ENCODE measurements at places on chromosomes 6 and 20.
A peak's percentile ranks its signal among the peaks of the same experiment; 100 is the strongest.

DNA sequence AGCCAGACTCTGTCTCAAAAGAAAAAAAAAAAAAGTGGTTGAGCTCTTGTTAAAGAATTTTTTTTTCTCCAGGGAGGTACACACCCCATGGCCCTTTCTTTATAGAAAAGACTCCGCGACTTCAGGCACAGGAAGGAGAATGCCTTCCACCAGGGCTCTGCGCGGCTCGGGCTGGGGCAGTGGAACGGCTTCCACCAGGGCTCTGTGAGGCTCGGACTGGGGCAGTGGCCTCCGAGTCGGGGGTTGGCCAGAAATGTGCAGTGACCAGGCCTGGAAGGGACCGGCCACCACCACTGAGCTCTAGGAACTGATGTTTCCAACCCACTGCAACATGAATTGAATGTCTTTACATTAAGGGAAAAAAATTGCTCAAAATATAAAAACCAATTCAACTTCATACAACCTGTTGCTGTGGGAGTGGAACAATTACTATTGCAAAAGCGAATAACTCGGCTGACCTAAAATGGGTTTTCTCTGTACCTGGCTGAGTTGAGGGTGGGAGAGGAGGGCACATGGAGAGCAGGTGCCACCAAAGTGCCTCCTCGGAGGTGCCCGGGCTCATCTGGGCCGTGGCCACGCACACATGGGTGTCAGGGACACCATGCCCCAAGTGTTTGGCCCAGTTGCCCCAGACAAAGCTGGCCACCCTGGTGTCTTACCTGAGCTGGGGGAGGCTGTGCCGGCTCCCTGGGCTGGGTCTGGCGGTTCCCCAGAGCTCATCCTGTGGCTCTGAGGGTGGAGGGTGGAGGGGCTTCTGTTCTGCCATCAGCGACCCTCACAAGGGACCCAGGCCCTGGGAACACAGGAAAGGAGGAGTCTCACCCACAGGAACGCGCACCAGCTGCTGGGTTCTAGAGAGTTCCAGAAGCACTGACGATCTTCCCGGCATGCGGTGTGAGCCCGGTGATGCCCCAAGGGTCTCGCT lies 29.3 kb downstream of the SLC2A4RG start:
- no peak for DNase-seq

DNA sequence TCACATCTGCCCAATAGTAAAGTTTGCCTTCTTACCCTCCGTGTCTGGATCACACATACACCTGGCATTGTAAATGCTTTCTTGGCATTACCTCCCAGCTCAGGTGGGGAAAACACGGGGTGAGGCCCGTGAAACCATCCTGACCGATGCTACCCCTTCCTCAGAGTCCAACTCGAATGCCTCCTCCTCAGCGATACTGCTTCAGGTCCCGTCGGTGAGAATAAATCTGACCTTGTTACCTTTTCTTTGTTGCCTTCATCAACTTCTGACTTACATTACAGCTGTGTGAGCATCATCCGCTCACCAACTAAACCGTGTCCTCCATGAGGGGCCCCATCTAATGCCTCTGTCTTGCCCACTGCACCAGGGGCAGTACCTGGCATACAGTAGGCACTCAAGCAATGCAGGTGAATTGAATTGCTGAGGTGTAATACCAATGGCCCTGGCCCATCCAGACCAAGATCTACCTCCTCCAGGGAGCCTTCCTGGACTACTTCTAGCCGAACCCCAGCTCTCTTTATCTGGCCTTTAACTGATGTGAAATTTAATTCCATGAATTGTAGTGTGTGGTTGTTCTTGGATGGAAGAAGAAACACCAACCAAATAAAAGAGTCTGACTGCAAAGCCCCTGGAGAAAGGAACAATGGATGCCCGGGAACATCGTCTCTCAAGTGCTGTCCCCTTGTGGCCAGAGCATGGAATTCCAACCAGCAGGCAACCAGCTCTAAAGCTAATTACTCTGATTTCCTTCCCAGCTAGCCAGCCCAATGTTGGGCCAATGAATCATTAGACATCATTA lies 141.5 kb downstream of the ANKRD60 start:
- DNase-seq, result peak; percentile 30

- no peak for DNase-seq
Observed at GRCh38 chr6:897528-898207, 204.7 kb upstream of the EXOC2 start.

- no peak for DNase-seq
Observed at GRCh38 chr20:63552481-63553249, 1.3 kb upstream of the FNDC11 start.

DNA sequence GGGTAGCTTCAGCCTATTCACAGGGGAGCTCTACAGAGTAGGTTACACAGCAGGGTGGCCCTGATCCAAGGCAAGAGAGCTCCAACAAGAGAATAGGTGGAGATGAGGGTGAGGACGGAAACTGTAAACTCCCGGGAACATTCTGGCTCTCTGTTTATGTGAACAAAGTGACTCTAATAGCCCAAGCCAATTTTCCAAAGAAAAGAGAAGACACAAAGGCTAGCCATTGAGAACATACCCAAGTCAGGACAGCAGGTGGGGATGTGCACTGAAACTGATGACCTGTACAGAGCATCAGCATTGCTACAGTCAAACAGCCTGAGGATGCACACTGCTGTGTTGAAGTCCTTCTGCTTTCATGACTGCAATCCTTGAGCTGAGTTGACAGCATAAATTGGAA lies 136.0 kb upstream of the TOP1 start:
- no peak for DNase-seq

DNA sequence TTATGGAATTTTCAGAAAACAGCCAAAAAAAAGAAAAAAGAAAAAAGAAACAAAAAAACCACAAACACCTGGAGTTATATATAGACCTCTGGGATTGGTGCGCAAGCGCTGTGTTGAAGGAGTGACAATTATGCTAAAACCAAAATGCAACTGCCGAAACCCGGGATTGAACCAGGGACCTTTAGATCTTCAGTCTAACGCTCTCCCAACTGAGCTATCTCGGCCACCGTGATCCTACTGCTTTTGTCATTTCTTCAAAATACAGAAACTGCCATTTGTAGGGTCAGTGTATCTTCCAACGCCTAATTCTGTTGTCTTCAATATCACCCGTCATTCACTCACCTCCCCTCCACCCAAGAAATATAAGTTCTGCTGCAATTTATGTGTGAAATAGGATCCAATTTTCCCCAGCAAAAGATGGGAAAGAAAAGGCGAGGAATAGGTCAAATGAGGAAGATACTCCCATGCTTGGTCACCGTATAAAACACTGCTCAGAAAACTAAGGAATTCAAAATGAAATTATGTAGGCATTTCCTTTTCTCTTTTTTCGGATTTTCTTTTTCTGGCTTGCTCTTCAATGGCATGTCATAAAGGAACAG lies 116.0 kb downstream of the TRIM27 start:
- DNase-seq, result no peak

- no peak for DNase-seq
Observed at GRCh38 chr20:36653456-36653855, 7.5 kb upstream of the SLA2 start.

- DNase-seq, result no peak
Observed at GRCh38 chr6:109516929-109517328, 33.9 kb upstream of the ZBTB24 start.

GRCh38 chr6:33840048-33840926 lies 36.5 kb upstream of the MLN start:
- DNase-seq, result peak; percentile 16

DNA sequence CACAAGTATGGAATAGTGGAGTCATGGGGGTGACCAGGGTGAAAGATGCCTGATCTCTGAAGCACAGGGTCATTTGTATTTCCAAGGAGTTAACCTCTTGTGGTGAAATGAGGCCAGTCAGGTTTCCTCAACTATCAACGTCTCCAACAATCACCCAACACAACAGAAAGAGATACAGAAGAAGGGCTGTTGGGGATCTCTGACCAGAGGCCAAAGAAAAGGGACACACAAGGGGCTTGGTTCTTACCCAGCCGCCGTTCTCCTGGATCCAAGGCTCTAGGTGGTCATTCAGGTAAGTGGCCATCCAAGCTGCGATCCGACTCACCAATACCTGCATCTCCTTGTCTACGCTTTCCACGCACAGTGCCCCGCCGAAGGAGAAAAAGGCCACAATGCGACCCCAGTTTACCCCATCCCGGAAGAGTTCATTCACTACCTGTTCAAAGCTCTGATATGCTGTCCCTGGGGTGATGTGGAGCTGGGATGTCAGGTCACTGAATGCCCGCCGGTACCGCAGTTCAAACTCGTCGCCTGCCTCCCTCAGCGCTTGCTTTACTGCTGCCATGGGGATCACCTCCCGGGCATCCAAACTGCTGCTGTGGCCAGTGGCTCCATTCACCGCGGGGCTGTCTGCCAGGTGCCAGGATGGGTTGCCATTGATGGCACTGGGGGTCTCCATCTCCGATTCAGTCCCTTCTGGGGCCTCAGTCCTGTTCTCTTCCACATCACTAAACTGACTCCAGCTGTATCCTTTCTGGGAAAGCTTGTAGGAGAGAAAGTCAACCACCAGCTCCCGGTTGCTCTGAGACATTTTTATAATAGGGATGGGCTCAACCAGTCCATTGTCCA lies 1.0 kb downstream of the BCL2L1 start:
- no peak for DNase-seq

DNA sequence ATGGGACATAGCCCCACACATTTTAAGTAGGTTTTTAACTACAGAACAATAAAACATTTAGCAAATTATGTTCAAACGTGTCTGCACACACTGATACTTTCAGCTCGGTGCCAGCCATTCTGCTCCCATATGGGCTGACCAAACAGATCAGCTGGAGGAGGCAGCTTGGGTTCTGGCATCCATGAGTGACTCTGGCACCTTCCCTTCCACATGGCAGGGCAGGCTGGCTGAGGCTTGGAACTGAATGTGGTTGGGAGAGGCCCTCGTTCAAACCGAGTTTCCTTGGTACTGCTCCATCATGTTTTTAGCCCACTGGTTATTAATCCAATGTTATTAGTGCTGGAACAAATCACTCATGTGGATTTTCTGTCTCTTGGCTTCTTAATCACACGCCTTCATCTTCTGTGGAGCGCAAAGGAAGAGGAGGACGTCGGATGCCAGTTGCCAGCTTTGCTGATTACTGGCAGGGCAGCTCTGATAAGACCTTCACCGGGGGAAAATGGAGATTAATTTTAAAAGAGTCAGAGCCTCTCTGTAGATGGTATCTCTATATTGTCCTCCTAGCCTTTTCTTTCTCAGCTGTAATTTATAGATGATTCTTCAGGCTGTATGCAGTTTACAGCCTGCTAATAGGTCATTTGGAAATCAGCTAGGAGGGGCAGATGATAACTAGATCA lies 93.1 kb upstream of the TIAM2 start:
- DNase-seq, result peak; percentile 17

DNA sequence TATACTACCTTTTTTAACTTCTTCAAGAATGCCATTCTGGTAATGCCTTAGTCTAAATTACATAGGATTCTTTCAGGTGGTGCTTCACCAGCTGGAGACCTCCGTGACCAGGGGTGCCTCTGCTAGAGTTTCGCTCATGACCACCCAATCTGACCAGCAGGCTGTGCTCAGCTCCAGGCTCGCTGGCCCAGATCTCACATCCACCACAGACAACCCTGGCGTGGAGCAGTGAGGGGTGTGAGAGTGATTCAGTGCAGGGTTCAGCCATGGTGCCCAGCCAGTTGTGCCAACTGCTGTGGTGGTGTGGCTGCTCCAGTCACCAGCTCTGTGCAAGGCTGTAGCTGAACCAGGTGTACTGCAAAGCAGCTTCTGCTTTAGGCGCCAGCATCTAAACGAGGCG lies 198.6 kb downstream of the MMUT start:
- DNase-seq, result no peak

- DNase-seq, result no peak
Observed at GRCh38 chr6:113450061-113450465, 407.1 kb upstream of the MARCKS start.

GRCh38 chr6:106729841-106730240 lies 100.5 kb downstream of the QRSL1 start:
- no peak for DNase-seq

GRCh38 chr6:144710207-144710606 lies 425.1 kb downstream of the UTRN start:
- DNase-seq, result no peak

Data from globus pallidus (tissue), 1 donor.